ENCODE measurements at places on chromosomes 7 and 10.

- no peak for DNase-seq
Measured at GRCh38 chr10:13263591-13263990, 29.4 kb upstream of the UCMA start.

GRCh38 chr10:2464483-2464882 is 602.9 kb upstream of the PFKP start:
- DNase-seq, result no peak

- DNase-seq, result no peak
Measured at GRCh38 chr7:149468208-149468607, 7.3 kb upstream of the ZNF777 start.

- no peak for DNase-seq
Measured at GRCh38 chr10:71646592-71647292, 72.8 kb downstream of the C10orf105 start.

DNA sequence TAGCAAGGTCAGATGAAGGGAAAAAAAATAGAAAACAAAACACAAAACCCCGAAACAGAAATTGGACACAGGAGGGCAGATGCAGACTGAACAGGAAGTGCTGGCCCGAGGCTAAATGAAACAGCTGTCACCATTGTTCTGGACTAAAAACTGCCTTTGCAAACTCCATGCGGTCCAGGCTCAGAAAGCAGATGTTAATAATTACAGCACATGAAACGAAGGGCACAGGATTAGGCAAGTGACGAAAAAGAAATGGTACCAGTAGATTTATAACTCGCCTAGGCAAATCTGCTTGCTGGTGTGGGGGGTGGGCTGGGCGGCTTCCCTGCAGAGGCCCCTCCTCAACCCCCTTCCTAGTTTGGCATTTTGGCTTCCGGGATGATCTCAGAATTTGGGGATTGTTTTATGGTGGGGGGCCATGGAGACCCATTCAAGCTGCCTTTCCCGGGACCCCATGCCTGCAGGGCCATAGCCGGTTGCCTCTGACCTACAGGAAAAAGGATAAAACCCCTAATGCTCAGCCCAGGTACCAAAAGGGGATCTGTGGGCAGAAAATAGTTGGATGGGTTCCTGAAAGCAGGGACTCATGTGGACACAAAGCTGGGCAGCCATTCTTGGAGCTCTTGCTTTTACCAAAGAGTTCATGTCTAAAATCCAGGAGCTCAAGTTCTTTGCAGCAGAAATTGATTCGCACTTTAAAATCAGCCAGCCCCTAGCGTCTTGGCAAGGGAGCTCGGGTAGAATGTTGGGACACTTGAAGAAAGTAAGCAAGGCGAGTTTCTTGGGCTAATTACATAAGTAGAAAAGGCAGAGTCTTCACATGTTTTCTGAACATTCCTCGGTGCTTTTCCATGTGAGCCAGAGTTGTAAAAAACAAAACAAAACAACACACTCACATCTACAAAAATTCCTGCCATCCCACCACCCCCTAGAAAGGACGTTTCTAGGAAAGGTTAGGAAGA is 39.0 kb upstream of the EMX2 start:
- DNase-seq, result peak; percentile 36

- DNase-seq, result no peak
Measured at GRCh38 chr7:75565132-75565837, 73.2 kb downstream of the SPDYE5 start.

DNA sequence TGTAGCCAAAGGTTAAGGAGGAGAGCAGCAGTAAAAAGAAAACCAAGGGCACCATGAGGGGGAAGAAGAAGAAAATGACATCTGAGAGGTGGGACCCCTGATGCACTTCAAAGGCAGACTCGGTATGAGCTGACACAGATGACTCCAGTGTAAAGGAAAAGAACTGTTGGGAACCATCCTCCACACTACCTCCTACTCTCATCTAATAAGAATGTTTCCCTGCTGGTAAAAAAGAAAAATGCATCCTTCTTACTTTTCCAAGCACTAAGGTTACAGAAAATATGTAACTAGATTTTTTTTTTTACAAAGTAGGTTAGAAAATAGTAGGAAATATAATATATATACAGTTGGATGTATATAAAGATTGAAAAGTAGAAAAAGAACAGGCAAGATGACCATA is 16.9 kb downstream of the TAS2R41 start:
- no peak for DNase-seq

DNA sequence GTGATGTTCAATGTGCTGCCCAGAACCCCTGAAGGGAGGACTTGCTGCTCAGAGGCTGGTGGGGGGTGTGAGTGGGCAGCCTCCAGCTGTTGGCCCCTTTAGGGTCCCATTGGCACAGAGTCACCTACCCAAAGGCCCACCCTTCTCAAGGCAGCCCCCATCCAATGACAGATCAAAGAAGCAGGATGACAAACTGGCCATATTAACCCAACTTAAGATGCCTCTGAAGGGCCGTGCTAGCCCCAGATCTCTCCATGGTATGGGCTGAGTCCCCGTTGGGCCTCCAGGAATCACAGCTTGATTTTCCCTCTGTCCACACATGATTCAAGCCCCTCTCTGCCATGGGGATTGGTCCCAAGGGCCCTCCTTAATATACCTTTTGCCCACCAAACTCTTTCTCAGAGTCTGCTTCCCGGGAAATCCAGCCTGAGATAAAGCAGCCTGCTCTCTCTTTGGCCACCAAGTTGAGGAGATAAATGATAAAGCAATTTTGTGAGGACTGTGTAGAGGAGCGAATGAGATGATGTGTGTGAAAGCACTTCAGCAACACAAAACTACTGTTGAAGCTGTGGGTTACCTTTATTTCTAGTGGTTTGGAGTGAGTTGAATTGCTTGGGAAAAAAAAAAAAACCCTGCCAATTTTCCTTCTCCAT is 38.2 kb upstream of the C10orf71 start:
- DNase-seq, result no peak

DNA sequence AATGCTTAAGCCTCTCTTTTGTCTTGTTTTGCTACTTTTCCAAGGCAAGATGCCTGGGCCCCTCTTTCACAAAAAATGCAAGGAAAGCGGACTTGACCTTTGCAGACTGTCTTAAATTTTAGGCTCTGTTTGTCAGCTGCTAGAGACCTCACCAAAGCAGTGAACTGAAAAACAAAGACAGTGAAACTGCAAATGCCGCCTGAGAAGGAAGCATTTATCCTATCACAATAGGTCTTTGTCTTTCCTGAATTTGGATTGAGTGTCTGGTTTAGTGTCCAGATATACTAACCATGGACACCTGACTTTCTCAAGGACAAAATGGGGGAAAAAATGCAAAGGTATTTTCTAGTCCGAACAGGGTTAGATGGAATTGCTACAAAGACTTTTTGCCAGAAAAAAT is 256.9 kb downstream of the INHBA start:
- no peak for DNase-seq

DNA sequence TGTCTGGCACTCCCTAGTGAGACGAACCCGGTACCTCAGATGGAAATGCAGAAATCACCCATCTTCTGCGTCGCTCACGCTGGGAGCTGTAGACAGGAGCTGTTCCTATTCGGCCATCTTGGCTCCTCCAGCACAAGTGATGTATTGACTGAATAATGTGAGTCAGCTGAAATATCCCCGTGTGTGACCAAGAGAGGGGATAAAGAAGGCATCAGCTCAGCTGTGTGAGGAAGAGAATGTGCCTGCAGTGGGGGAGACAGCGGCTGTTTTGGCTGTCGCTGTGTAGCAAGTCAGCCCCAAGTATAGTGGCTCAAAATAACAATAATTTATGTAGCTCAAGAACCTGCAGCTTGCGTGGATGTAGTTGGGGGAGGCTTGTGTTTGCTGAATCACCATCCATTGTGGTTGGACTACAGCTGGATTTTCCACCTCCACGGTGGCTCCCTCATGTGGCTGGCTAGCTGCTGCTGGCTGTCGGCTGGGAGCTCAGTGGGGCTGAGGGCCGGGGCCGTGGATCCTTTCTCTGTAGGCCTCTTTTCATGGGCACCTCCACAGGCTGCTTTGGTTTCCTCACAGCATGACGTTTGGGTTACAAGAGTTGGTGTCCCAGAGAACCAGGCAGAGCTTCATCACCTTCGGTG is 434.5 kb downstream of the CCSER2 start:
- DNase-seq, result no peak

DNA sequence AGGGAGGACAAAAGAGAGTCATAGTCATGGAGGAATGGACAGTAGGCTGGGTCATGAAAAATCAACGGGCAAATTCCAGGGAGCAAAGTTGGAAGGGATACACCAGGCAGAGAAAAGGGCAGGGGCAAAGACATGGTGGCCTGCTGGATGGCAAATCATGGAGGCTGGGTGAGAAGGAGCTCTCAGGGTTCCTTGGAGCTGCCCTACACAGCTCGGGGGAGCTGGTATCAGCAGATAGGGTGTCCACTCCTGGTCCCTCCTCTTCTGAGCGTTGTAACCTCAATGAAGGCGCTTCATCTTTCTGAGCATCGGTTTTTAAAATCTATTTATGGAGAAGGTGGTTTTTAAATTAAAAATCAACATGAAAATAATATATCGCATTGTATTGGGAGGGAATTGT is 27.9 kb upstream of the EIF5AL1 start:
- DNase-seq, result no peak

DNA sequence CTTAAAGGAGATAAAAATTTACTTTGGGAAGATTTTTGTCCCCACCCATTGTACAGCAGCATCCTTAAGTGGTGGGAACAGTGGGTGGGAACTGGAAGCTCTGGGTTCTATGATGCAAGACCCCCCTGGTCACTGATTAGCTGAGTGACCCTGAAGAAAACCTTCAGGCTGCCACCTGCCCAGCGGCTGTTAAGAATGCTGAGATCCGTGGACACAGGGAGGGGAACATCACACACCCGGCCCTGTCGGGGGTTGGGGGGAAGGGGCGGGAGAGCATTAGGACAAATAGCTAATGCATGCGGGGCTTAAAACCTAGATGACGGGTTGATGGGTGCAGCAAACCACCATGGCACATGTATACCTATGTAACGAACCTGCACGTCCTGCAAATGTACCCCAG is 14.5 kb downstream of the CARD11 start:
- DNase-seq, result no peak

DNA sequence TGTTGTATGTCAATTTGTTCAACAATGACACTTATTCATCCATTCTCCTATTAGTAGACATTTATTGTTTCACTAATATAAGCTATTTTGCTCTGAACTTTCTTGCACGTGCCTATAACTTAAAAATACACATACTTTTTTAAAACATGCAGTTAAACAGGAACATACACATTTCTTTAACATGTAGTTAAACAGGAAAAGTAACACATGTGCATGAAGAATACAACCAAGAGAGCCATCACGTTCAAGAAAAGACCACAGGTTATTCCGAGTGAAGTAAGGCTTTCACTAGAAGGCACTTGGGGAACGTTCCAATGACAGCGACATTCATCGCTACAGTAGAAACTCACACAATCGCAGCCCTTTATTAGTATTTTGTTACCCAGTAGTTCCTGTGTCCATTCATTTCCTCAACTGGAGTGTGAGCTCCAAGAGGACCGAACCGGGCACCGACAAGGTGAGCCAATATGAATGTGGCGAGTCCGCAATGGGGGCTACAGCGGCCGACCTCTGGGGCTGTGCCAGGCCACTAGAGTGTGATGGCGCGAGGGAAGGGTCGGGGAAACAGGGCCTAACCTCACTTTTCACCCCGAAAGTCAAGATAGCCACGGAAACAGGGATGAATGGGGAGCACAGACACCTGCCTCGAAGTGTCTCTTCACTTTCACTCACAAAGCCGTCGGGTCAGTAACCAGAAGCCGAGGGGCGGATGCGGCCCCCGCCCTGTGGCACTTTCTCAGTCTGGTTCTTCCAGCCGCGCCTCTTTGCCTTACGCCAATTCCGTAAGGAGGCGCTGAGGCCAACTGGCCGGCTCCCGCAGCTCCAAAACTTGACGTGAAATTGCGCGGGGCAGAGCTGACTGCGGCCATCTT is 775 bp upstream of the SEPTIN7 start:
- peak; percentile 85 for DNase-seq

DNA sequence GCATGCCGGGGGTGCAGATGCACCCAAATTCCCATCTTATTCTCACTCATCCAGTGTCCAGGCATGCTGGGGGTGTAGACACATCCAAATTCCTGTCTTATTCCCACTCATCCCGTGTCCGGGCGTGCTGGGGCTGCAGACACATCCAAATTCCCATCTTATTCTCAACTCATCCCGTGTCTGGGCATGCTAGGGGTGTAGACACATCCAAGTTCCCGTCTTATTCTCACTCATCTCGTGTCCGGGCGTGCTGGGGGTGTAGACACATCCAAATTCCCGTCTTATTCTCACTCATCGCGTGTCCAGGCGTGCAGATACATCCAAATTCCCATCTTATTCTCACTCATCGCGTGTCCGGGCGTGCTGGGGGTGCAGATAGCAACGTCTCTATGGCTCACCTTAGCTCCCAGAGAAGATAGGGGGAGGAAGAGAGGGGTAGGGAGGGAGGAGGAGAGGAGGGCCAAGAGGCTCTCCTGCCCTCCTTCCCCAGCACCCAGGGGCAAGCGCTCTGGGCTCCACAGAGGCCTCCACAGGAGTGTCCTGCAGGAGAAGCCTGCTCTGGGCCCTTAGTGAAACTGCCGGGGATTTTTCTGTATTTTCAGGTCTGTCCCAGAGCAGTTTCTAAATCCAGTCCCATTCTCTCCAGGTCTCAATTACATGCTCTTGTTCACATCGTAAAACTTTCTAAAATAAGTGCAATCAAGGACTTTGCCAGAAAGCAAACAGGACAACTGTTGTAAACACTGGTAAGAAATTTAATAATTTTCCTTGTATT is 210.8 kb downstream of the DIP2C start:
- DNase-seq, result no peak

DNA sequence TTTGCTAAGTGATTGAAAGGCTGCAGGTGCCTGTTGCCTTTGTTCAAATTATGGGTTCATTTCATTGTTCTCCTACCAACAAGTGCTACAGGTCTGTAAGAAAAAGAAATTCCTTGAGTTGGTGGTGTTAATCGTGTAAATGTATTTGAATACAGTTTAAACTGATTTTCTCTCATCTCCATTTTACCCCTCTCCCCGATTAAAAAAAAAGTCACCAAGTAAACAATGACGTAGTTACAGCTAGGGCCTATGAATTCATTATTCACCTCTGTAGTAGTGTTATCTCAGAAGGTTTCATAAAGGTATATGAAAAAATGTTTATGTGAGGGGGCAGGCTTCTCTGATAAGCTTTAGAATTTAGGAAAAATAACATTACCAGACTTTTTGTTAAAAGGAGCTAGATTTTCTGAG is 1.1 kb downstream of the REEP3 start:
- DNase-seq, result no peak

GRCh38 chr10:88472540-88472939 is 110.6 kb downstream of the RNLS start:
- DNase-seq, result no peak

DNA sequence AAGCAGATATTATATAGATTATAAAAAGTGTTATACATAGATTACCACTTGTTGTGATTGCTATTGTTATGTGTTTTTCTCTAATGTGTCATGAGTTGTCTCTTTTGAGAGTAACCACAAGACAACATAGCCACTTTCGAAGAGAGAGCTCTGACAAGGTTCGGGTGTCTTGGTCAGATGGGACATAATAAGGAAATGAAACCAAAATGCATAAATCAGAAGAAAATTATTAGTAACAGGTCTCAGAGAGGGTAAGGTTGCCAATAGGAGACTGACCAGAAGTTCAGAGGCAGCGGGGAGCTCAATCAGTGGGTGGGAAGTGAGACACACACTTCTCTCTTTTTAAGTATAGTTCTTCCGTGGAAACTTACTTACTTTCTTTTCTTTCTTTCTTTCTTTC is 639.2 kb upstream of the POT1 start:
- no peak for DNase-seq

All from neural crest cell (in vitro differentiated cells).